T-helper 22 cell (primary cell): ENCODE measurements at places on chromosomes 6 and 20.

DNA sequence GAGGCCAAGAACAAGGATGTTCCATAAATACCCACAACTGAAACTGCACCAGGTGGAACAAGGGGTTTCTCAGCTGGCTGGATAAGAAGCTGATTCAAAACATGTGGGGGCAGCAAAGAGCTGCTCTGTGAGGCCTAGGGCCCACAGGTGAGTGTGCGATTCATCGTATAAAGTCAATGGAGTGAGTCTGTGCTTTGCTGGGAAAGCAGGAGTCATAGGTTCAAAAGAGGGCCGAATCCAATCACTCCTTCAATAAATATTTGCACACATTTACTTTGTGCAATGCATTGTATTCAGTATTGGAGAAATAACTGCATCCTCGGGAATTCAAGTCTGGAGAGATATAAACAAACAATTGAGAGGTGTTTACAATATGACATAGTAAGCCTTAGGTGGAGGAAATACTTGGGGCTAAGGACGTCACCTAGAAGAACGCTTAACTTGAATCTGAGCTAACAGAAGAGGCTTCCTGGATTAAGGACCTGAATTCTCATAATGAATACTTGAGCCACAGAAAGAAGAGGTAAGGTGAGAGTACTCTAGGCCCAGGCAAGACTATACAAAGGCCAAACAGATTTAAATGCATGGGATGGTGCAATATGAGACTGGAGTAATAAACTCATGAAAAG, 83.7 kb upstream of the TMEM30A start:
- DNase-seq: no peak

GRCh38 chr6:127475823-127476176, 16.6 kb upstream of the KIAA0408 start:
- no peak for DNase-seq

- DNase-seq: no peak
Observed at GRCh38 chr20:52242237-52243230, 51.0 kb upstream of the ZFP64 start.

DNA sequence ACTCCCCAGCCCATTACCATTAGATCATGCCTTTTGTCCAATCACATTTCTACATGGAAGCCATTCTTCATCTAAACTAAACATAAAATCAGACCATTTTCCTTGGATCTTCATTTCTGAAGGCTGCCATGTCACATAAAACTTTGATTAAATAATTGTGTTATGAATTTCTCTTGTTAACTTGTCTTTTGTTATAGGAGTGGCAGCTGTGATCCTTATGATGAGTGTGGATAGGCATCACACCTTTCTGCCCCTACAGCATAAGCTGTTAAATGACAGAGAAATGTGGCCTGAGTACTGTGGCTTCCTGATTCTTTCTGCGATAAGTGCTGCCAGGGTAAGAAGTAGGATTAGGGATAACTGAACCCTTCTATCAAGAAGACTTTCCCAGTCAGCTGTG, 247.1 kb upstream of the MOCS1 start:
- DNase-seq: no peak

- no peak for DNase-seq
Observed at GRCh38 chr20:25253606-25254275, 5.9 kb downstream of the PYGB start.

- no peak for DNase-seq
Observed at GRCh38 chr6:134896910-134897309, 53.0 kb downstream of the ALDH8A1 start.

DNA sequence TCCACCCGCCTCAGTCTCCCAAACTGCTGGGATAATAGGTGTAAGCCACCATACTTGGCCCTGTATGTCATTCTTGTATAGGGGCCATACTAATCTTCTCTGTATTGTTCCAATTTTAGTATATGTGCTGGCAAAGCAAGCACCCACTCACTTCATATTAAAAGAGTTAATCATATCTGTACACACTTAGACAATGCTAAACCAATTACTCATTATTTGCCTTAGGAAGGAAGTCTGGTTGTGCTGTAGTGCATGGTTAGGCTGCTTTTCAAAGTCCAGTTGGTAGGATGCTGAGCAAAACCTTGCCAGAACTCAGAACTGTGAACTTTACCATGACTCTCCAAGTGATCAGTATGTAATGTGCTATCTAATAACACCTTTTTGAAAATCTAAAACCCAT, 88.6 kb downstream of the LIN28B start:
- DNase-seq: no peak

DNA sequence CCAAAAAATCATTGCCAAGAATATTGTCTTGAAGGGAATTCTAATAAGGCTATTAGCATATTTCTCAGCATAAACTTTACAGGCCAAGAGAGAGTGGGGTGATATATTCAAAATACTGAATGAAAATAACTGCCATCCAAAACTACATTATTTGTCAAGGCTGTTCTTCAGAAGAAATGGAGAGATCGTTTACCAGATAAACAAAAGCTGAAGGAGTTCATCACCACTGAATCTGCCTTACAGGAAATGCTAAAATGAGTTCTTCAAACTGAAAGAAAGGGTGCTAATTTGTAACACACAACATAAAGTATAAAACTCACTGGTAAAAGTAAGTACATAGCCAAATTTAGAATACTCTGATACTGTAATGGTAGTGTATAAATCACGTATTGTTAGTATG, 517.0 kb downstream of the TENT5A start:
- no peak for DNase-seq

DNA sequence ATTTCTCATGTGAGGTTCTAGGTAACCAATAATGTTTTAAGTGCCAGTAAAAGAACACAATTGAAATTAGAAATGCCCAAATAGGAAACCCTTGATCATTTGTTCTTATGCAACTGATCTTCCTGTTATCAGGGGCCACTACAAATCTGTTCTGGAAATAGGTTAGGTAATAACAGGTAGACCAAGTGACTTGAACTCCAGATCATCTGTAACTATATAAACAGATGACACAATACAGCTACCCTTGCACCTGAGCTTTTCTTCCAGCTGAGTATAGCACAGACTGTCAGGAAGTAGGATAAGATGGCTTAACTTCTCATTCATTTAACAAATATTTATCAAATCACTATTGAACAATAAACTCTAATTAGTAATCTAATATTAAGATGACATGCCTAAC, 52.5 kb downstream of the MAN1A1 start:
- DNase-seq: no peak

GRCh38 chr6:132210886-132211563, 190.2 kb downstream of the MOXD1 start:
- DNase-seq: no peak

- no peak for DNase-seq
Observed at GRCh38 chr6:163118941-163119340, 295.6 kb upstream of the QKI start.

GRCh38 chr6:88238065-88238464, 71.9 kb upstream of the CNR1 start:
- no peak for DNase-seq

GRCh38 chr6:11714798-11715285, 63.8 kb downstream of the ADTRP start:
- no peak for DNase-seq

GRCh38 chr6:31691078-31691463, 10.2 kb upstream of the LY6G5C start:
- DNase-seq: no peak

DNA sequence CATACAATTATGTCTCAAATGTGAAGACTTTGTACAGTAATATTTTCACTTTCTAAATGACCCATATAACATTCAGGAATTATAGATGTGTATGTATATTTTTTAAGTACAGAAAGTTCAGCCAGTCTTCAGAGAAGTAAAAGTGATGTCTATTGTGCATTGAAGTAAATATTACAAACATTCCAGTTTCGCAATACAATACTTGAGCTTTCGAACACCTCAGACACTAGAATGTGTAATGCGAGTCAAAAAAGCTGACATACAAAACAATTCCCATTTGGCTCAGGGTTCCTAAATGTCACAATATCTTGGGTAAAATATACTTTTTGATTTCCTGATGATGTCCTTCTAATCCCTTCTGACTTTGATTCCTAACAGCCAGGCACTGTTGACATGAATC, 101.4 kb downstream of the ZNF217 start:
- no peak for DNase-seq

- no peak for DNase-seq
Observed at GRCh38 chr6:147366290-147366689, 142.2 kb upstream of the SAMD5 start.

GRCh38 chr6:131001945-131002660, 60.9 kb downstream of the EPB41L2 start:
- DNase-seq: no peak

DNA sequence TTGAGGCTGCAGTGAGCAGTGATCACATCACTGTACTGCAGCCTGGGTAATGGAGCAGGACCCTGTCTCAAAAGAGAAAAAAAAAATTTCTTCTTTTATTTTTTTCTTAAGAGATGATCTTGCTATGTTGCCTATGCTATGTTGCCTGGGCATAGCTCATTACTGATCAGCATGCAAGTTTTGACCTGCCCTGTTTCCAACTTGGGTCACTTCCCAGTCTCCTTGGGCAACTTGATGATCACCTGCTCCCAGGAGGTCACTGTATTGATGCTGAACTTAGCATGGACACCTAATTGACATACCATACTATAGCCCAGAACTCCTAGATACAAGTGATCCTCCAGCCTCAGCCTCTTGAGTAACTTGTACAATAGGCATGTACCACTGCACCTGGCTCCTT, 30.7 kb upstream of the NANP start:
- no peak for DNase-seq

- DNase-seq: no peak
Observed at GRCh38 chr20:22825076-22825475, 210.0 kb upstream of the SSTR4 start.

DNA sequence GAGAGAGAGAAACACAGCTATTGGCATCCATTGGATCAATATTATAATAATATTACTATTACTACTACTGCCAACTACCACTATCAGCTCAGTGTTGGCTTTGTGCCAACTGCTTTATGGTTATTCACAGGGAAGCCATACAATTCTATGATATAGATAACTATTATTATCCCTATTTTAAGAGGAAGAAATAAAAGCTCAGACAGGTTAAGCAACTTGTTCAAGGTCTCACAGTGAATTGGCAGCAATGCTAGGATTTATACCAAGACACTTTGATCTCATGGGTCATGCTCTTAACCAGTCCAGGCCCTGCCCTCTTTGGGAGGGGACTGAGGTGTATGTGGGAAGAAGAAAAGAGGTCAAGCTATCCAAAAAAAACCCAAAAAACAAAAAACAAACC, 82.0 kb upstream of the TRAF3IP2 start:
- no peak for DNase-seq

DNA sequence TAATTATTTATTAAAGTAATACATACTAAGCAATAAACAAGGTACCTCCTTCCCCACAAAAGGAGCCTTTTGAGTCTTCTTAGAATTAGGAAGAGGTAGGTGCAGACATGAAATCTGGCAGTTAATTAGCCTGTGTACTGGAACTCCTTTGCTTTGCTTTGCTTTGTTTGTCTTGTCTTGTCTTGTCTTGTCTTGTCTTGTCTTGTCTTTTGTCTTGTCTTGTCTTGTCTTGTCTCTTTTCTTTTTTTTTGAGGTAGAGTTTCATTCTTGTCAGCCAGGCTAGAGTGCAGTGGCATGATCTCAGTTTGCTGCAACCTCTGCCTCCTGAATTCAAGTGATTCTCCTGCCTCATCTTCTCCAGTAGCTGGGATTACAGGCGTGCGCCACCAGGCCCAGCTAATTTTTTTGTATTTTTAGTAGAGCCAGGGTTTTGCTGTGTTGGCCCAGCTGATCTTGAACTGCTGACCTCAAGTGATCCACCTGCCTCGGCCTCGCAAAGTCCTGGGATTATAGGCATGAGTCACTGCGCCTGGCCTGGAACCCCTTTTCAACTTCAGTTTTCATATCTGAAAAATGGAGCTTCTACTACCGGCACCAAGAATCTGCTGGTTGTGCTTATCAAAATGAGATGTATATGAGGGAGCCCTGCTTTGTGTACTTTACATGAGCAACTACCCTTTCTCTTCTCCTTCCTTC, 301.2 kb downstream of the CDKAL1 start:
- no peak for DNase-seq

- no peak for DNase-seq
Observed at GRCh38 chr6:36598326-36598725, 4.2 kb downstream of the SRSF3 start.

DNA sequence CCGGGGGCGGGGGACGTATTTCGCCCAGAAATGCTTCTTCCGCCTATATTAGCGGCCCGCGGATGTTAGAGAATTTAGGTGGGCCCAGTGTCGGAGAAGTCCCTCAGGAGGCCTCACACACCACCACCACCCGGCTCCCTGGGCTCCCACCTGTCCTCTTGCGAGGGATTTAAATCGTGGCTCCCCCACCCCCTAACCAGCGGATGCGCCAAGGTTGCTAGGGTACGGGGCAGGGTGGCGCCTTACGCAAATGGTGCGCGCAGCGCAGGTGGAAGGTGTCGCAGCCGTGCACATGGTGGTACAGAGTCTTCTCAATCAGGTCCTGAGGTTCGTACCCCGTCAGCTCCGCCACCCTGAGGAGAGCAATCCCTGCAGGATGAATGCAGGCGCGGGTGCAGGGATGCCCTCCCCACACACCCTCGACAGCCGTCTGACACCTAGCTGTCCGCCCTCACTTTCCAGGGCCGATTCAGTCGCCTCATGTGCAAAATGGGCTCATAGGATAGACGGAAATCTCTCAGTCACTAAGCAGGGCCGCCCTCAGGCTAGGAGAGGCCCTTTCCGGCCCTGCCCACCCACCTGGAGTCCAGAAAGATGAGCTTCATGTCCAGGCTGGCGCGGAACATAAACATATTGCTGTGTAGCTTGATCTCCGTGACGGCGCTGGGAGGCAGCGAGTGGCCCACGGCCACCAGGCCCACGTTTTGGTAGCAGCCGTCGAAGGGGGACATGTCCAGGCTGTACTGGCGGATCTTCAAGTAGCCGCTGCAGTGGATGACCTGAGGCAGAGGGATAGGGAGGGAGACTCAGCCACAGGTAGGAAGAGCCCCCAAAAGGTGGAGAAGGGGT, 16.6 kb downstream of the SIM1 start:
- no peak for DNase-seq

DNA sequence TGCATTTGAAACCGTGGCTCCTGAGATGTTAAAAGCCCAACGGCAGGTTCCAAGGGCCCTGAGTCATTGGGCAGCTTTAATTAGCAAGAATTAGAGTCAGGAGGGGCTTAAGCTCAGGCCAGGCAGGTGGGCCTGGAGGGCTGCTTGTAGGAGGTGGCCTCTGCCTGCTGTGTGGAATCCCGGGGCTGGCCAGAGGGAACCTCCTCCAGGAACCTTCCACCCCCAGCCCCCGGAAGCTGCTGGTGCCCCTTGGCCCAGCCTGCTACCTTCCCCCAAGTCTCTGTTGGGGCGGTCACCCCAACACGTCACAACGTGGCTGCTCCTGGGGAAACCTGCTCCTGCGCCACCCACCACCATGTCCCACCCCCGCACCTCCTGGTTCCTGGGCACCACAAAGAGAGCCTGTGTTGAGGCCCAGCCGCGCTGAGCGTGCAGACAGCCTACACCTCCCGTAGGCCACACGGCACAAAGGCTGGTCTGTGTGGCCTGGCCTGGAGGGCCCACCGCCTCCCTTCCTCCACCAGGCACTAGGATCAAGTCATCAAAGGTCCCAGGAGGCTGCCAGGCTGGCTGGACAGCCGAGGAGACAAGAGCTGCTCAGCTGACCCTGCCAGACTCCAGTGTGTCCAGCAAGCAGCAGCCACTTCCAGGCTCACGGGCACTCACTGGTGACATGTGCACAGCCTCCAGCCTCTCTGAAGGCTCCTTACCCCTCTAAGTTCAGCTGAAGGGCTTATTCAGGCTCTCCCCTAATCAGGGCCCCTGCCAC, 86.3 kb downstream of the SNX5 start:
- DNase-seq: no peak

- DNase-seq: no peak
Observed at GRCh38 chr6:131929976-131930375, 21.2 kb downstream of the CCN2 start.
